ENCODE measurements at places on chromosomes 6 and 20. TPM values are rescaled to one million over a fixed set of nuclear protein-coding genes. Genes with fewer than 3 reads are reported as not detected.
A peak's percentile ranks its signal among the peaks of the same experiment; 100 is the strongest.

ARHGAP40 gene
- total RNA-seq: not detected

MAS1 gene
- total RNA-seq: not detected

DLK2 gene
- total RNA-seq: 1.4 TPM

DNA sequence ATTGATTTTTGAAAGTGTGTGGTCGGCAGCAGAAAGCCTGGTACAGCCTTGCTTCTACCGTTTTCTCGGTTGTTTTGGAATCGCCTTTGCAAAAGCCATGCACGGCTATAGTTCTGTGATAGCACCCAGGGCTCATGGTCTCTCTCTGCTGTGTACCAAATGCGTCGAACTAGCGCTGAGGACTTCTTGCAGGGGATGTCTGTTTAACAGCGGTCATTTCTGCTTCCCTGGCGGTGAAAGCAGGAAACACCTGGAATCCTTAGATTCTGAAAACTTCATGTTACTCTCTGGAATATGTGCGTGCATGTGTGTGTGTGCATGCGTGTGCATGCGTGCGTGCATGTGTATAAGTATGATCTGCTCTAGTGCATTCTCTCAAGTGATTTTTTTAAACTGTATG is 26.1 kb upstream of the GCNT2 start:
- no peak overlapping the region for H3K4me3 ChIP-seq
- no peak for DNase-seq
- no peaks in the 10 kb centered on the region for H3K27me3 ChIP-seq
- no peak overlapping the region for H3K27ac ChIP-seq
- H3K4me1 ChIP-seq: no peaks in the 10 kb centered on the region
- no peaks in the 10 kb centered on the region for H3K36me3 ChIP-seq

DNA sequence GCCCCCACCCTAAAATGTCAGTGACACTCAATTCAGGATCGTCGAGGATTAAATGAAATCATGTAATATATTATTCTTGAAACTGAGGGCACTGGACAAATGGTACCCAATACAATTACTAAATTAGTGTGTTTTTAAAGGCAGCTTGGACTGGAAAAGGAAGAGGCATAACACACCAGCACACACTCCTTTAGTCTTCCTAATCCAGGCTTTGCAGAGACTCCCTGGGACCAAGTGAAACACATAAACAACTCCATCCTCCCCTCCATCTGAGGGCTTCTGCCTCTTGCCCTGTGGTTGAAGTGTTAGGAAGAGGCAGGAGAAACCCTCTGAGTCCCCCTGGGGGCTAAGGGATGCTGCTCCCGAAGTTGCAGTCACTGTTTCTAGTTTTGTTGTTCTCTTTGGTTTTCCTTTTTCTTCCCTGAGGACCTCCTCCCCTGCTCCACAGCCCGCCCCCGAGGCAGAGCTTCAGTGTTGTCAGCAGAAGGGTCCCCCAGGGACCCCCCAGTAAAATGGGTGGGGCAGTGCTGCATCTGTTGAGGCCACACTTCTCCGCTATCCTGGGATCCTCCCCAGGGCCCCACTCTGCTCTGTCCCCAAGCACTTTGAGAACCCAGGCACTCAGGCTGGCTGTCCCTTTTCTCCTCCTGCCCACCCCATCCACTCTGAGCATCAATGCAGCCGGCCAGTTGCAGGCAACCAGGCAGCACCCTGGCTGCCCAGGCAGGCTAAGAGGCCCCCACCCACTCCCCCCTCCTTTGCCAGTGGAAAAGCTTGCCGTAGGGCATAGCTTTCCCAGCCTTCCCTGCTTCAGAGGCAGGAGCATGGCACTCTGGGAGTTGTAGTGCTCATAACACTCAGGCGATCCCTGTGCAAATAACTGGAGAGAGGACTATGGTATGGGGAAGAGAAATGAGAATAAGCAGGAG is 5.9 kb downstream of the TMEM63B start:
- no peak overlapping the region for H3K4me3 ChIP-seq
- no peak overlapping the region for H3K27ac ChIP-seq
- peaks cover 19% of the 10 kb centered on the region for H3K36me3 ChIP-seq
- no peak for DNase-seq
- no peaks in the 10 kb centered on the region for H3K4me1 ChIP-seq

DNA sequence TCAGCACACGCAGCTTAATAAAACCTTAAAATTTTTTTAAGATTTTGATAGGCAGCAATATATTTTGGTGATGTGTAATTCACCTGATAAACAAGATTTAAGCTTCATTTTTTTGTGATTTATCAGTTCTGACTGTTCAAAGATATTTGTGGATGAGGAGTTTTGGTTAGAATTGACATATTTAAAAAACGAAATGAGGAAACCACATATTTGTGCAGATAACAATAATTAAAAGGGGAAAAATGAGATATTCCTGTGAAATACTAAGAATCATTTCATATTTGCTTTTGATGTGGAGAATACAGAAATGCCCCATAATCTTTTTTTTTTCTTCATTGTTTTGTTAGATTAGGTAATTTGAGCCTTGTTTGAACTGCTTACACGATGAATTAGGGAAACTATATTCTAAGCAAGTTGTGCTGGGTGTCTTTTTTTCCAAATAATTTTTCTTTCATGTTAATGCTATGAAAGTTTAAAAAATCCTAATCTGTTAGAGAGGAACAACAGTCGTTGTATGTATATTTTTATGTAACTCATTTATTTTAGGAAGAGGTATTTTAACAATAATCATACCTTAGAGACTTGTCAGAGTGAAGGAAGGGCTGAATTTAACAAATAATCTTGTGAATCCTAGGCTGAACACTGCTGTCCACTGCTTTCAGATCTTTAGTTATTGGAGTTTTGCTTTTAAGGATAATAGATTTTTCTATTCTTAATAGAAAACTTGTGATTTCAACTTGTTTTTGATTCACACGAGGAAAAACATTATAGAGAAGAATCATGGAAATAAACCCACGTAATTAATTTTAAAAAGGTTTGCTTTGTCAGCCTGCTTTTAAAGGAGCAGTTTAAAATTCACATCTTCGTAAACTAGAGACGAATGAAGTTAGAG is 4.0 kb downstream of the ARID1B start:
- no peaks in the 10 kb centered on the region for H3K27me3 ChIP-seq
- peak overlapping the region; percentile 73 for H3K27ac ChIP-seq
- DNase-seq: no peak
- H3K36me3 ChIP-seq: no peaks in the 10 kb centered on the region
- peaks cover 42% of the 10 kb centered on the region for H3K4me1 ChIP-seq
- H3K4me3 ChIP-seq: peak overlapping the region; percentile 54

DNA sequence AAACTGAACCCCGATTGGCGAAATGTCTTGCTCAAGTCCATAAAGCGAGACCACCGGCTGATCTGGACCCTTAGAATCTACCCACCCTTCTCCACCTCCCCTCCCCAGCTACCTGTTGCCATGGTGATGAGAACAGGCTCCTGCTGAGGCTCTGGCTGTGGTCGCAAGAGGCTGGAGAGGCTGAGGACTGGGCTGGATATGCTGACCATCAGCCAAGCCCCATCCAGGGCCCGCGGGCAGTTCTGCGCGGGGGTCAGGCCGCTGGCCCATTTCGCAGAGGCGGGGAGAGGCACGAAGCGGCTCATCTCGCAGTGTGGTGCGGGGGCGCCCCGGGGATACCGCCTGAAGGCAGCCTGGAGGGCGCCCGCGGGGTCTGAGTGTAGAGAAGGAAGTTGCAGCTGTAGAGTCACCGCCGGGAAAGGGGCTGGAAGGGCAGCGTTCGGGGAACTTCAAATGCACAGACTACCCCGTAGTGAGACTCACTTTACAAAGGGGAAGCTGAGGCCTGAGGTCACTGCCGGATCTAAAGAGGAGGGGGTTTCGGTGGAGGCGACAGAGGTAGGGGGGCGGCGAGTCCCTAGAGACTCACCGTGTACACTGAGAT is 671 bp downstream of the TAPBP start:
- peaks cover 76% of the 10 kb centered on the region for H3K4me1 ChIP-seq
- H3K27me3 ChIP-seq: no peaks in the 10 kb centered on the region
- peak overlapping the region; percentile 99 for H3K27ac ChIP-seq
- H3K36me3 ChIP-seq: no peaks in the 10 kb centered on the region
- DNase-seq: no peak
- peak overlapping the region; percentile 99 for H3K4me3 ChIP-seq

CGA gene
- total RNA-seq: not detected

RALGAPB gene
- total RNA-seq: 46.1 TPM

- peak overlapping the region; percentile 56 for H3K27ac ChIP-seq
- peaks cover 61% of the 10 kb centered on the region for H3K4me1 ChIP-seq
- peak overlapping the region; percentile 17 for H3K4me3 ChIP-seq
Observed at GRCh38 chr6:35719830-35720733, 16.8 kb upstream of the ARMC12 start.

FAM50B gene
- total RNA-seq: 2.3 TPM

DNA sequence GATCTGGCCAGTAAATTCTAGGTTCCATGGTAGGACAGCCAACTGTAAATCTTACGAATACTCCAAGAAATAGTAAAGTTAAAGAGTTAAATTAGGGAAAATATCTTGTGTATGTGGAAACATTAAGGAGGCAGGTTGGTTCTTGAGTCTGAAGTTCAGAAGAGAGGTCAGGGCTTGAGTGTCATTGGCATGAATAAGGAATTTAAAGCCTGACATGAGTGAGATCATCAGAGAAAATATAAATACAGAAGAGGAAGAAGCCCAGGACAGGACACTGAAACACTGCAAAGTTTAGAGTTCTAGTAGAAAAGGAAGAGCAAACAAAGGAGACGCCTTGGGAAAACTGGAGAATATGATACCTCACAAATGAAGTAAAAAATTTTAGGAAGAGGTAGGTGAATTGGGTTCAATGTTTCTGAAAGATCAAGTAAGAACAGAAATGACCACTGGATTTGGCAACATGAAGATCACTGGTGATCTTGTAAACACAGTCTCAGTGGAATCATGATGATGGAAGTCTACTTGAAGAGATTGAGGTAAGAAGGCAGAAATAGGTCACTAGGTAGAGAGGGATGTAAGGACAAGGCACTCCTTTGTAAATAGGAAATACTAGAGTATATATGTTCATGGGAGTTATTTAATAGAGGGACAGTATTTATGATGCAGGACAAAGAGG is 41.6 kb upstream of the SYNCRIP start:
- H3K27ac ChIP-seq: no peak overlapping the region
- no peak overlapping the region for H3K4me3 ChIP-seq
- DNase-seq: no peak
- no peaks in the 10 kb centered on the region for H3K27me3 ChIP-seq
- peaks cover 5% of the 10 kb centered on the region for H3K4me1 ChIP-seq

MDFI gene
- total RNA-seq: not detected

HLA-DRA gene
- 47.9 TPM for total RNA-seq

GRCh38 chr20:25042531-25043498 is 15.1 kb downstream of the ACSS1 start:
- H3K4me3 ChIP-seq: no peak overlapping the region
- peak; percentile 33 for DNase-seq
- no peaks in the 10 kb centered on the region for H3K27me3 ChIP-seq
- H3K36me3 ChIP-seq: peaks cover 33% of the 10 kb centered on the region

DNA sequence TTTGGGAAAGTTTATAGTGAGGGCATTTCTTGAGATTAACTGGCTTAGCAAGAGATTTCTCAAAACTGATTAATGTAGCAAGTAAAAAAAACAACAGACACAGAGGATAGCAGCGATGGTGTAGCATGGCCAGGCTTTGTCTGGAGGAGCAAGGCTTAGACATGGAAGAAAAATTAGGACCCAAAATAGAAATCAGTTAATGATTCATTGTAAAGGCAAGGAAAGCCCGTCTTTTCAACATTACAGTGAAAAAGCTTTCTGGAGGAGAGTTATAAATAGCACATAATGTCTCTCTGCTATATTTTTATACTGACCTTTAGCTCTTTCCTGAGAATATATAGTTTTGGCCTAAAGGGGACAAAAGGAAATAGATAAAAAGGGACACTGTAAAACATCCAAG is 45.1 kb downstream of the FNDC1 start:
- no peak overlapping the region for H3K4me3 ChIP-seq
- no peak for DNase-seq
- no peaks in the 10 kb centered on the region for H3K4me1 ChIP-seq
- no peaks in the 10 kb centered on the region for H3K36me3 ChIP-seq
- no peak overlapping the region for H3K27ac ChIP-seq

- H3K27me3 ChIP-seq: peaks cover 70% of the 10 kb centered on the region
- no peak overlapping the region for H3K27ac ChIP-seq
- no peaks in the 10 kb centered on the region for H3K4me1 ChIP-seq
- DNase-seq: no peak
Observed at GRCh38 chr20:665276-665675, 10.3 kb downstream of the SCRT2 start.

GRCh38 chr20:44643596-44644229 is 7.8 kb downstream of the ADA start:
- no peak overlapping the region for H3K4me3 ChIP-seq
- peaks cover 7% of the 10 kb centered on the region for H3K36me3 ChIP-seq
- H3K27ac ChIP-seq: peak overlapping the region; percentile 91
- H3K27me3 ChIP-seq: no peaks in the 10 kb centered on the region

PRR18 gene
- total RNA-seq: not detected

DNA sequence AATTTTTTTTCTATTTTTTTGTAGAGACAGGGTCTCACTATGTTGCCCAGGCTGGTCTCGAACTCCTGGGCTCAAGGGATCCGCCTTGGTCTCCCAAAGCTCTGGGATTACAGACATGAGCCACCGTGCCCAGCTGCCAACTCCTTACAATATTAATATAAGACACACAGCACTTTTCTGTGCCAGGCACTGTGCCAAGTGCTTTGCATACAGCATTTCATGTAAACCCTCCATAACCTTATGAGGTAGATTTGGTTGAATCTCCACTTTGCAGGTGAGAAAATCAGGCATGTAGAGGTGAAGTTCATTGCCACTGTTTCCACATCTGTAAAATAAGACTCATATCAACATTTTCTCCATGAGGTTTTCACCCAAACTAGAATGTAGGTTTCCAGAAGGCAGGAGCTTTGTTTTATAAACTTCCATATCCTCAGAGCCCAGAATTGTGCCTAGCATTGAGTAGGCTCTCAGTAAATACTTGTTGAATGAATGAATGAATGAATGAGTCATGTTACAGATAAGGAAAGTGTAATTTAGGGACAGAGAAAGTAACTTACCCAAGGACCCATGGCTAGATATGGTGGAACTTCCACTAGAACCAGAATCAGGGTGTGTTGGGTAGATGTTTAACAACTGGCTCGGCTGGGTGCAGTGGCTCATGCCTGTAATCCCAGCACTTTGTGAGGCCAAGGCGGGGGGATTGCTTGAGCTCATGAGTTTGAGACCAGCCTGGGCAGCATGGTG is 3.0 kb upstream of the CTNNBL1 start:
- DNase-seq: no peak
- no peak overlapping the region for H3K27ac ChIP-seq
- peaks cover 16% of the 10 kb centered on the region for H3K27me3 ChIP-seq
- H3K4me1 ChIP-seq: peaks cover 20% of the 10 kb centered on the region
- H3K4me3 ChIP-seq: no peak overlapping the region

PRKN gene
- 3.4 TPM for total RNA-seq

DNA sequence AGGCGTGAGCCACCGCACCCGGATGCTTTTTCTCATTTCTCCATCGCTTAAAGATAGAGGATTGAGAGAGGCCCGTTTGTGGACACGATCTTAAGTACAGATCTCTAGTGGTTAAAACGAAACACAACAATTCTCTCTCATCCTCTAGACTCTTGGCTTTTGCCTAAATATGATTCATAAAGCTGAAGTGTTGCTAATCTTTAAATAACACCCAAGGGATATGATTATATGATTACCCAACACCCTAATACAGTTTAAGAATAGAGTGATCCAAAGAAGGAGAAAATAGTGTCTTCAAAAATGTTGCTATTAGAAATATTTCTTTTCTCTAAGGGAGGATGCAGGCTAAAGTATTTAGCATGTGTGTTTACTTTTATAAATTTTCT is 50.4 kb downstream of the MTHFD1L start:
- H3K4me3 ChIP-seq: no peak overlapping the region
- H3K27ac ChIP-seq: no peak overlapping the region
- DNase-seq: no peak
- no peaks in the 10 kb centered on the region for H3K36me3 ChIP-seq
- H3K27me3 ChIP-seq: no peaks in the 10 kb centered on the region

Data from T-cell (primary cell).